Esophagus squamous epithelium (tissue), 5 donors: ENCODE measurements at places on chromosomes 2 and 18.

- no peak for DNase-seq
Measured at GRCh38 chr2:47653902-47654789, 128.8 kb upstream of the MSH6 start.

GRCh38 chr18:6982398-6982797 is 135.2 kb downstream of the LAMA1 start:
- no peak for DNase-seq

GRCh38 chr2:23698721-23699579 is 228.0 kb downstream of the ATAD2B start:
- no peak for DNase-seq

DNA sequence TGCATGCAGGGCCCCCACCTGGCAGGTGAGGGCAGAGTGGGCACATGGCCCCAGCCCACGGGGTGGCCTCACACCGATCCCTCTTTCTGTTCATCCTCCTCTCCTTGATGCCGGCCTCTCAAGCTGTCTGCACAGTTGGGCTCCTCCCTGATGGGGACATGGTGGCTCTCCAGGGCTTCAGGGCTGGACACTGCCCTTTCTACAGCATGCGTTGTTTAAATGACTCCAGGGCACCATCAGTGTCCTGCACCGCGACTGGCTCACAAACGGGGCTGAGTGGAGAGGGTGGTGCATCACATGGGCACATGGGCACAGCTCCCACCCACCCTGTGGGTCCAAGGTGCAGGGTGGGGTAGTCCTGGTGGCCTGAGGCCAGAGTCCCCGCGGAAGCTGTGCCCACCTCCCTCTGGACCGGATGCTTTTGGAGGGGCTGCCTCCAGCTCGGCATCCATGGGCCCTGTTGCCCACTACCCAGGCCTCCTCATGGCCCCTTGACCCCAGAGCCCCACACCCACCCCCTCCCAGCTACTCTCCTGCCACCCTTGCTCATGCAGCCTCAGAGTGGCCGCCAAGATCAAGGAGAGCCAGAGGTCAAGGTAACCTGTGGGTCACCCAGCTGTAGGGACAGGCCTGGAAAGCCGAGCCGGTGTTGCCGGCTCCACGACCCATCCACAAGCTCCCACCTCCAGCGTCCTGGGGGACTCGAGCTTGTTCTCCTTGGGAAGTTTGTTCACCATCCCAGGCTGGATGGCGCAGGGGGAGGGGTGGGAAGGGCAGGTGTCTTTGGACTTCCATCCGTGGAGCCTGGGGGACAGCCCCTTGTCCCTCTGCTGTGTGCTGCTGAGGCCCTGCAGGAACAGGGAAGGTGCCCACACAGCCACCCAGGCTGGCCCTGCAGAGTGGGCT is 12.3 kb upstream of the SNED1 start:
- no peak for DNase-seq
